ENCODE measurements at places on chromosomes 2 and 18. TPM values are rescaled to one million over a fixed set of nuclear protein-coding genes. Genes with fewer than 3 reads are reported as not detected.

MYO7B gene
- 9.8 TPM for polyA plus RNA-seq

SLC4A5 gene
- polyA plus RNA-seq: 1.1 TPM

SLC30A3 gene
- not detected for polyA plus RNA-seq

GRCh38 chr2:163970058-163970813, 234.4 kb upstream of the FIGN start:
- H3K4me1 ChIP-seq: no peaks in the 10 kb centered on the region
- H3K4me3 ChIP-seq: no peak overlapping the region
- H3K27me3 ChIP-seq: no peaks in the 10 kb centered on the region
- H3K36me3 ChIP-seq: no peaks in the 10 kb centered on the region
- no peak overlapping the region for H3K27ac ChIP-seq

FHL2 gene
- not detected for polyA plus RNA-seq

ESPNL gene
- polyA plus RNA-seq: not detected
